Vagina (tissue), 2 donors: ENCODE measurements at places on chromosomes 16 and 17. TPM values are rescaled to one million over a fixed set of nuclear protein-coding genes. Genes with fewer than 3 reads are reported as not detected.

Gene CDYL2
- total RNA-seq: 2.9 TPM

Gene NPIPA7
- total RNA-seq: 4.4 TPM

Gene GINS2
- total RNA-seq: 0.25 TPM

Gene TP53TG3D
- total RNA-seq: not detected

Gene TMC8
- 24.6 TPM for total RNA-seq

Gene ASIC2
- total RNA-seq: not detected

Gene TRAF7
- 38.8 TPM for total RNA-seq

Gene MYH1
- total RNA-seq: not detected

Gene RPS15A
- total RNA-seq: 1,238 TPM

GRCh38 chr16:10935226-10935915 is 6.9 kb downstream of the DEXI start:
- H3K27me3 ChIP-seq: no peaks in the 10 kb centered on the region
- H3K4me3 ChIP-seq: no peak overlapping the region
- no peaks in the 10 kb centered on the region for H3K36me3 ChIP-seq

DNA sequence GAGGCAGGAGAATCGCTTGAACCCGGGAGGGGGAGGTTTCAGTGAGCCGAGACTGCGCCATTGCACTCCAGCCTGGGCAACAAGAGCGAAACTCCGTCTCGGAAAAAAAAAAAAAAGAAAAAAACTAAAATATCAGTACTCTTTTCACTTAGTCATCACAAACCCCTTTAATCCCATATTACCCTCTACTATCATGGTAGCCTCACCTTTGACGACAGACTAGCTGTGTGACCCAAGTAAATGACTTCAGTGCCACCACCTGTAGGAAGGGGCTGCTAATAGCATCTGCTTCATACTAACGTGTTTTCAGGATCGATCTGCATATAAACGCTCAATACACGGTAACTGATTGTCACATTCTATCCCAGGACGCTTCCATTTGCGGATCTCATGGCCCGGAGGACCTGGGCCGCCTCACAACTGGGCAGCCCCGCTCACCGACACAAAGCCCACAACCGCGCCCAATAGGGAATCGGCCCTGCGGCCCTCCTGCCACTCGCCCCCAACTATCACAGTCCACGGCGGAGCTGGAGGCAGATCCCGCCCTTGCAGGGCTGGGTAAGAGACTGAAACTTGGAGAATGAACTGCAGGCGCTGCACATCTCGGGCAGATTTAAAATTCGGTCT is 1.1 kb upstream of the ZNF263 start:
- H3K4me3 ChIP-seq: peak overlapping the region; percentile 91
- DNase-seq: no peak
- peaks cover 29% of the 10 kb centered on the region for H3K4me1 ChIP-seq
- peaks cover 27% of the 10 kb centered on the region for H3K36me3 ChIP-seq
- H3K27ac ChIP-seq: peak overlapping the region; percentile 97
- H3K27me3 ChIP-seq: no peaks in the 10 kb centered on the region

- no peaks in the 10 kb centered on the region for H3K36me3 ChIP-seq
- no peak overlapping the region for H3K27ac ChIP-seq
- peaks cover 10% of the 10 kb centered on the region for H3K4me1 ChIP-seq
- no peaks in the 10 kb centered on the region for H3K27me3 ChIP-seq
- no peak for DNase-seq
Measured at GRCh38 chr16:89049484-89050118, 44.1 kb upstream of the ACSF3 start.

DNA sequence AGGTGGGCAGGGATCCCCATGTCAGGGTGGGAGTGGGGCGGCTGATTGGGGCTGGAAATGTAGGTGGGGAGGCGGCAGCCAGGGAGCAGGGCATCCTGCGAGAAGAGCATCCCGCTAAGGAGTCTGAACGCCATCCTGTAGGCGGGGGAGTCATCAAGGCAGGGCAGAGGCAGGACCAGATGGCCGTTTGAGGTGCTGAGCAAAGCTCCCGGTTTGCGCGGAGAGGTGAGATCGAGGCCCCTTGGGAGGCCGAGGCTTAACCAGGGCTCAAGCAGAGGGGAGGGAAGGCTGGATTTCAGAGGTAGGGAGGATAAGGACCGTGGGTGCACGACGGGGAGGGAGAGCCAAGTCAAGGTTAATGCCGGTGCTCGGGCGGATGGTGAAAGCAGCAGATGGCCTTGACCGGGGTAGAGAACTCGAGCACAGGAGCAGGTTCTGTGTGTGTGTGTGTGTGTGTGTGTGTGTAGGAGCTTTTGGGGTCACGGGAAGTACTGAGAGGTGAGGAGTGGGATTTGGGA is 472 bp upstream of the NME2 start:
- no peaks in the 10 kb centered on the region for H3K27me3 ChIP-seq
- H3K27ac ChIP-seq: peak overlapping the region; percentile 89
- H3K36me3 ChIP-seq: no peaks in the 10 kb centered on the region
- H3K4me3 ChIP-seq: peak overlapping the region; percentile 70
- peak; percentile 86 for DNase-seq
- H3K4me1 ChIP-seq: peaks cover 22% of the 10 kb centered on the region

DNA sequence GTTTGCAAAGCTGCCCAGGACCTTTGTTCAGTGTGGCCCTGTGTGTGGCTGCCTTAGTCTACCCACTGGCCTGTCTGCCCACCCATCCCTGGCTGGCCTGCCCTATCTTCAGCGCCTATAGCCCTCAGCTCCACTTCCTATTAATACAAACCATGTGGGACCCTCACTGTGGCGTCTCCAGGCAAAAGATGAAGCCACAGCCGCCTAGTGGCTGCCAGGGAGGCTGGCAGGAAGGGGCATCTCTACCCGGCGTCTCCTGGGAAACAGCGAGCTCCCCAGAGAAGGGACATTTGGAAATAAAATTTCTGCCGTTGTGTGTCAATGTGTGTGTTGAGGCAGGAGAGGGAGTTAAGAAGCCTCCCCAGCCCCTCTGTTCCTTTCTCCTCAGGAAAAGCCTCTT is 31.5 kb downstream of the NEUROD2 start:
- peaks cover 15% of the 10 kb centered on the region for H3K4me1 ChIP-seq
- H3K4me3 ChIP-seq: no peak overlapping the region
- DNase-seq: no peak

- no peak within 1 kb of the TSS for H3K27ac ChIP-seq
- no peak within 1 kb of the TSS for H3K4me3 ChIP-seq
- H3K36me3 ChIP-seq: no peaks in the 10 kb centered on the region
- H3K4me1 ChIP-seq: peaks cover 9% of the 10 kb centered on the region
- no peak for DNase-seq
Measured at GRCh38 chr17:41029633-41030245, at the start of gene KRTAP1-4. Gene KRTAP1-4, minus strand, starts transcription at chr17:41030195. Its CDS starts 117 bp downstream, at chr17:41030078.

GRCh38 chr17:30556374-30557332 is 79.4 kb downstream of the GOSR1 start:
- no peaks in the 10 kb centered on the region for H3K4me1 ChIP-seq
- H3K27me3 ChIP-seq: no peaks in the 10 kb centered on the region

- H3K27ac ChIP-seq: no peak overlapping the region
- no peaks in the 10 kb centered on the region for H3K36me3 ChIP-seq
- H3K4me1 ChIP-seq: no peaks in the 10 kb centered on the region
- no peak overlapping the region for H3K4me3 ChIP-seq
- no peaks in the 10 kb centered on the region for H3K27me3 ChIP-seq
- DNase-seq: no peak
Measured at GRCh38 chr16:79101491-79101890, 499.0 kb downstream of the MAF start.

DNA sequence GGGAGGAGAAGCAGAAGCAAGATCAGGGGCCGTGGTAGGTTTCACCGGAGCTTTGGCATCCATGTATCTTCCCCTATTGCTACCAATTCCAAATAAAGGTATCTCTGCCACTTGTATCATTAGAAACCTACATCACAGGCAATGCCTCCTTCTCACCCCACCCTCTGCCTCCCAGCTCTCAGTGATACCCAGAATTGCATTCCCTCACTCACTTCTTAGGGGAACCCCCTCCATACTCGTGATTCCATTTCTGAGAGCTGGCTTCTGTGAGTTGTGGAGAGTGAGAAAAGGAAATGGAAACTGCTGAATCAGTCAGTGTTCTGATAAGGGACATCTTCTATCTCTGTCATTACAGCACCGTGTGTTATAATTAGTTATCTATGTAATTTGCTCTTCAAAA is 2.3 kb upstream of the CCL3 start:
- DNase-seq: no peak
- H3K27ac ChIP-seq: no peak overlapping the region
- no peak overlapping the region for H3K4me3 ChIP-seq
- no peaks in the 10 kb centered on the region for H3K36me3 ChIP-seq

- DNase-seq: no peak
- no peak overlapping the region for H3K27ac ChIP-seq
- no peaks in the 10 kb centered on the region for H3K4me1 ChIP-seq
- H3K27me3 ChIP-seq: no peaks in the 10 kb centered on the region
Measured at GRCh38 chr16:12455287-12455798, 348.3 kb downstream of the CPPED1 start.

- H3K36me3 ChIP-seq: peaks cover 17% of the 10 kb centered on the region
- H3K27me3 ChIP-seq: no peaks in the 10 kb centered on the region
- H3K4me1 ChIP-seq: peaks cover 10% of the 10 kb centered on the region
- no peak overlapping the region for H3K4me3 ChIP-seq
- H3K27ac ChIP-seq: no peak overlapping the region
Measured at GRCh38 chr16:67082891-67083290, 26.9 kb upstream of the PHAF1 start.
